Ureter (tissue), 1 donor: ENCODE measurements at places on chromosomes 1 and 21. TPM values are rescaled to one million over a fixed set of nuclear protein-coding genes. Genes with fewer than 3 reads are reported as not detected.

Gene PLXNA2
- 51.7 TPM for total RNA-seq

DNA sequence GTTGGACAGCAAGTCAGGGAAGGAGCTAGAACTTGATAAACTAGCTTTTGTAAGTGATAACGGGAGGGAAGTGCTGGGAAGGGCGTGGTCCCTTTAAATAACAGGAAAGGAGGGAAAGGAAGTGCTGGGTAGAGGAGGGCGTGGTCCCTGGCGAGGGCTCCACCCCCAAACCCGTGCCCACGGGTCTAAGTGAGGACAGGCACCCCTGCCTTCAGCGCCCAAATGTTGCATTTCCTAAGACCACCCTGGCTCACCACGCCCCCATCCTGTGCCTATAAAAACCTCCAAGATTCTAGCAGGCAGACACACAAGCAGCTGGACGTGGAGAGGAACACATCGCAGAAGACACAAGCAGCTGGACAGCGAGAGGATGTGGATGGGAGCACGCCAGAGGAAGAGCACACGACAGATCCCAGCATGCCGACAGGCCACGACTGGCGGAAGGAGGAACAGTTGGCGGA is 58.5 kb downstream of the PALMD start:
- no peak for DNase-seq

DNA sequence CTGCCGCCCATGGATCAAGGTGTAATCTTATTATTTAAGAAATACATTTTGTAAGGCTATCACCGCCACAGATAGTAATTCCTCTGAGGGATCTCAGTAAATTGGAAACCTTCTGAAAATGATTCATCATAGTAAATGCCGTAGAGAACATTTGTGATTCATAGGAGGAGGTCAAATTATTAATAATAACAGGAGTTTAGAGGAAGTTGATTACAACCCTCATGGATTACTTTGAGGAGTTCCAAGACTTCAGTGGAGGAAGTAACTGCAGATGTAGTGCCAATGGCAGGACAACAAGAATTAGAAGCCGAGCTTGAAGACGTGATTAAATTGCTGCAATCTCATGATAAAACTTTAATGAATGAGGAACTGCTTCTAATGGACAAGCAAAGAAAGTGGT is 280.1 kb downstream of the PTPRC start:
- no peak for DNase-seq

GRCh38 chr1:58881471-58881994 is 97.7 kb upstream of the JUN start:
- no peak for DNase-seq

- no peak for DNase-seq
These were observed 66.7 kb downstream of the TLR5 start for GRCh38 chr1:223076362-223076761.

Gene ANGPTL3
- total RNA-seq = not detected

Gene NKAIN1
- total RNA-seq = not detected

Gene SMPDL3B
- total RNA-seq = 0.83 TPM

Gene UBIAD1
- total RNA-seq = 20.3 TPM

- no peak for DNase-seq
These were observed 34.0 kb downstream of the ATP5PF start for GRCh38 chr21:25700741-25701140.

- no peak for DNase-seq
These were observed 19.2 kb downstream of the FAM89A start for GRCh38 chr1:231020816-231021215.
